ENCODE measurements at places on chromosomes 11 and 22.

DNA sequence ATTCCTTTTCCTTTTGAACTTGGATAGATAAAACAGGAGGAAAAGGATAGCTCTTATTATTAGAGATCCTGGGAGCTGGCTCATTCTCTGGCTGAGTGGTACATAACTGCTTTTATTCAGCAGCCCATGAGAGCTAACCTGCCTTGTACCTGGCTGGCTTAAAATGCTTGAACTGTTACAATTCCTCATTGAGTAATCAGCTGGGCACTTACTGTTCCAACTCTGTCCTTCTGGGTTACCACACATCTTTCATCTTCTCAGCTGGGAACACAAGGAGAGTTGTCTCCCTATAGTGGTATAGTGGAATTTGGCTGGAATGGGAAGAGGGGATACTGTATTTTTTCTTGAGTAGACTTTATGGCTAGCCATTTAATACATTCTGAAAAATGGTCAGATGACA lies 39.8 kb upstream of the SPTBN2 start:
- DNase-seq = no peak

- DNase-seq = no peak
Measured at GRCh38 chr11:13242564-13242963, 35.0 kb upstream of the BMAL1 start.

- DNase-seq = peak; percentile 68
Measured at GRCh38 chr11:3021125-3021524, 29.0 kb upstream of the NAP1L4 start.

GRCh38 chr22:22878801-22879674 lies 8.6 kb upstream of the IGLL5 start:
- no peak for DNase-seq

- DNase-seq = no peak
Measured at GRCh38 chr11:115124786-115125185, 379.4 kb downstream of the CADM1 start.

DNA sequence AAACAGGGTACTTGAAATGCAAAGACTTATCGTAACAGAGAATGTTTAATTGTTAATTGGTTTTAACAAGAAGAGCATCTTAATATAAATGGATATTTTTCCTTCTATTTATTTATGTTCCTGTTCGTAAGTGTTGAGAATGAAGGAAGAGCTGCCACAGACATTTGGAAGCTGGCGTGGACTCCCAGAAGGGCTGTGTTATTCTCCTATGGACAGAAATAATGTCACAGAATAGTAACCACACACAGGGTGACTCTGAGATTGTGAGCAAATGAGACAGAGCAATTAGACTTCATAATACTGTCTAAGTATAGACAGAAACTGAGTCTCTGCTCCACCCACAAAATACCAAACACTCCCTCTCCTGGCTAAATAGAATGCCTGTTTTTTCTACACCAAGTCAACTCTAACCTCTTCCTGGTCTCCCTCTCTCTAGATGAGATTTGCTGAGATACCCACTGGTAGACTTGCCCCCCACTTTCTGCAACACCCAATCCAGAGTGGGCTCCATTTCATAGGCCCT lies 6.1 kb downstream of the APOL3 start:
- DNase-seq = no peak

GRCh38 chr11:111309215-111309915 lies 11.0 kb downstream of the POU2AF3 start:
- DNase-seq = no peak

GRCh38 chr11:78893996-78894395 lies 319.3 kb upstream of the NARS2 start:
- DNase-seq = no peak

DNA sequence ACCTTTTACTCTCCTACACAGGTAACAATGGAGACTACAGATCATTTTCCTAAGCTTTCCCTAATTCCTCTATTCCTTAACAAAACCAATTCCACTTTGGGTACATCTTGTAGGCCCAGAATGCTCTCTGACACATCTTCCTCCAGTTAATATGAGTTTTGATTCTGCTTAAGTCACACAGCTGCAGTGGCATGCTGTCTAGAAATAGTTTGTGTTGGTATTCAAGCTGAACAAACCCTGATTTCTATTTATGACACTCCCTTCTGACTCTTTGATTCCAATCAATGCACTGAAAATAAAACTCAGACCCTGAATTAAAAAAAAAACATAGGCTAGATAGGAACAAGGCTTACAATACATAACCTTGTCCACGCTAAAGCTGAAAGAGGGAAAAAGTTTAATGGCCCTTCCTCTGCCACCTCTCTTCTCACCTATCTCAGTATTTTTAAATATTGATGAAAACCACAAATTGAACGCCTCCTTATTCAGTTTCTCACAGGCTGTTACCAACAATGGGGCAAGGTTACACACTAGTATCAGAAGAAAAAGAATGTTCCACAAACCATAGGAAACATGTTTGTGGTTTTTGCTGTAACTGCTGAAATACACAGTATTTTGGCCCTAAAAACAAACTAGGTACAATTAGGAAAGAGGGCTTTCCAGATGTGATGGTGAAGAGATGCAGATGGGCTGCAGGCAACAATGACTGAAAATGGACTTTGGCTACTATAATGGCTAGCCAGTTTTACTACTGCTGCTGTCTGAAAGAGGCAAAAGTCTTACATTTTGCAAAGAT lies 35.7 kb upstream of the GAB2 start:
- no peak for DNase-seq

DNA sequence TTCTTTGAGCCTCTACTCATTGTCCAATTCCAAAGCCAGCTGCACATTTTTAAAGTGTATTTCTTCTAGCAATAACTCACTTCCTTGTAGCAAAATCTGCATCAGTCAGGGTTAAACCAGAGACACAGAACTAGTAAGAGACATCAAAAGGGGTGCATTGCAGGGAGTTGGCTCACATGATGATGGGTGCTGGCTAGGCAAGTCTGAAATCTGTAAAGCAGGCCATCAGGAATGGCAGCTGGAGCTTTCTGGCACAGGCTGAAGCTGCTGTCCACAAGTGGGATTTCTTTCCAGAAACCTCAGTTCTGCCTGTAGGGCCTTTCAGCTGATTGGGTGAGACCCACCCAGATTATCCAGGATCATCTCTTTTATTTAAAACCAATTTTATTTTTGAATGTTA lies 698.1 kb downstream of the NTM start:
- DNase-seq = no peak

DNA sequence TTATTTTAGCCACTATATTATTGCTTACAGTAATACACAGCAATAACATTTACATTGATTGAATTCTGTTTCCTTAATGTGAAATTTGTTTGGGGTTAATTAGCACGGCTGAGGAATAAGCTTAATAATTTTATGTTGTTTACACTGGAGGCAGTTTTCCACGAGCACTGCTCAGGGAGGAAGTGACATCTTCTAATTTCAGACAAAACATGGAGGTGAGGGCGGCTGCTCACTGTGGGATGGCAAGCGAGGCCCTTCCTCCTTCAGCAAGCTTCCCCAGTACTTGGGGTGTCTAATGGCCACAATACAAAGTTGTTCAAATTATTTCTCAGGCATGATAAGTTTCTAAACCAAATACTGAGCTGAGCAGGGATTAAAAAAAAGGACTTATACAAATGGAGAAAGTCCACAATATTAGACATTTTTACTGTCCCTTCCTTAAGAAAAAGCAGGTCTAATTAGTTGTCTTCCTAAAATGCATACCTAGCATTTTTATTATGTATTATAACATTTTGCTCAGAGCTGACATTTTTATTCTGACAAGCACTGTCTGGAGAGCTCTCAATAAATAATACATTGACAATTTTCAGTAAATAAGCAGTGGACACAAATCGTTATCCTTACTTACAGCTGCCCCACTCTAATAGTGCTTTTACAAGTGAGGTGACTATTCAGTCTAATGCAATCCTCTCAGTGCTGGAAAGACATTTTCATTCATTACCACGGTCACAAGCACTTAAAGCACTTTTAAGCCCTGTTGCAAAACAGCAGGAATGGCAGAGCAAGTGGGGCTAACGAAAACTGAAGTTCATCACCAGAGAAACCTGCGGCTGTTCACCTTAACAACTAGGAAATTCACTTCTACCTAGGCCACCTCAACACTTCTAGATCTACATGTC lies 56.2 kb downstream of the SOX6 start:
- no peak for DNase-seq

- peak; percentile 84 for DNase-seq
Measured at GRCh38 chr11:120801801-120802689, 221.9 kb upstream of the TBCEL start.
